ENCODE measurements at places on chromosomes 12 and 14.
A peak's percentile ranks its signal among the peaks of the same experiment; 100 is the strongest.

DNA sequence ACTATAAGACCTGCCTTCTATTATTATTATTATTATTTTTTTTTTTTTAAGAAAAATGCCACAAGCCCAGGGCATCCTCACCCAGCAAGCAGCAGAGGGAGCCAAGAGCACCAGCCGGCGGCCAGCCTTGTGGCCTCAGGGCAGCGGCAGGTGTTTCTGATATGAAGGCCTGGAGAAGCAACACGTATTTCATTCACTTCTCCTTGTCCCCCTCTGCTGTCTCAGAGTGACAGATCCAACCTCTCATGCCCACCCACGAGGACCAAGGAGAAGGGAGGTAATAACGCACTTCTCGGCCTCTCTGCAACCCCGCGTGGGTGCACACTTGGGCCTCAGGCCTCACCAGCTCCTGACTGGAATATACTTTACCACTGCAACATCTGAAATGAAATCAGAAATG, 25.4 kb downstream of the CDC42BPB start:
- DNase-seq: no peak

DNA sequence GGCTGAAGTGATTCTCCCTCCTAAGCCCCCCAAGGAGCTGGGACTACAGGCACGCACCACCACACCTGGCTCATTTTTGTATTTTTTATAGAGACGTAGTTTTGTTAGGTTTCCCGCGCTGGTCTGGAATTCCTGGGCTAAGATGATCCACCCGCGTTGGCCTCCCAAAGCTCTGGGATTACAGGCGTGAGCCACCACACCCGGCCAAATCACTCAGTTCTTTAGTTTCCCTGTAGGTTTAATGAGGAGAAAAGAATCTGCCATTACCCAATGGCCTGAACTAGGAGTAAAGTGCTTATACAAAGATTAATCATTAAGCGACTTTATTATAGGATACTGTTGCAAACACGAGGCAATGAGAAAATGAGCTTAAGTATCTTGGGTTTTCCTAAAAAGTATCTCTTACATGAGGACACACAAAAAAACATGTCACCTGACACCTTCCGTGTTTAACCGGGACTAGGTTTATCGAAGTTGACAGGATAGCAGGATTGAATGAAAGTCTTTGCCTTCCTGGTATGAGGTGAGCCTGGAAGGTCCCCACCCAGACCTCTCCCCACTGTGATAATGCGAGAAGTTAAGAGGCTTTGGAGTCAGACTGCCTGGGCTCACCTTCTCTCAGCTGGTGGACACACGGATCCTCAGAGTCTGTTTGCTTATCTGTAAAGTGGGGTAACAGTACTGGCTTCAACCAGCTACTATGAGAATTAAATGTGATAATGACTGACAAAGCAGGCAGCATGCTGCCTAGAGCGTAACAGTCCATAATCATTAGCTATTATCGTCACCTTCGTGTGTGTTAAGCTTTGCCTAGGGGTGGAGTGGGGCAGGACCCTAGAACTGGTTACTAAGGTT, 133.5 kb upstream of the KRAS start:
- peak; percentile 32 for DNase-seq

DNA sequence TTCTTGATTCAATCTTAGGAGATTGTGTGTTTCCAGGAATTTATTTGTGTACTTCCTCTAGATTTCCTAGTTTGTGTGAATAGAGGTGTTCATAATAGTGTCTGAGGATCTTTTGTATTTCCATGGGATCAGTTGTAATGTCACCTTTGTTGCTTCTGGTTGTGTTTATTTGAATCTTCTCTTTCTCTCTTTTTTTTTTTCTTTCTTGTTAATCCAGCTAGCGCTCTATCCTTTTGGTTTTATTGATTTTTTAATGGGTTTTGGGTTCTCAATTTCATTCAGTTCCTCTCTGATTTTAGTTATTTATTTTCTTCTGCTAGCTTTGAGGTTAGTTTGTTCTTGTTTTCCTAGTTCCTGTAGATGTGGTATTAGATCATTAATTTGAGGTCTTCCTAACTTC, 242.5 kb downstream of the SEC23A start:
- DNase-seq: no peak

DNA sequence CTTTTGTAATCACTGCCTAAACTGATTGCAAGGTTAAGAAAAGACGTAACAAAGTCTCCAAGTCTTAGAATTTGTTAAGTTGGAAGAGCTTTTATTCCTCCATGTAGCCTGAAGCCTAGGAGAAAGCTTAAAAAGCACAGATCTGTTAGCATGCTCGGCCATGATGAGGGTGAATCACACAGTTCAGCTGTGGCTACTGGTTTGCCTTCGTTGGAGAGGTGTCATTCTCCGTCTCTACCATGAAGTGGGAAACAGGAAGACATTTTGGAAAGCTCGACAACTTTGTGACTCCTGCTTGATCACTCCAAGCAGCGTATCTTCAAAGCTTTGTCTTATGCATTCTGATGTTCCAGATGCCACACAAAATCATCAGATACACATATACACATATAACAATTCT, 27.1 kb downstream of the DCP1B start:
- DNase-seq: no peak

DNA sequence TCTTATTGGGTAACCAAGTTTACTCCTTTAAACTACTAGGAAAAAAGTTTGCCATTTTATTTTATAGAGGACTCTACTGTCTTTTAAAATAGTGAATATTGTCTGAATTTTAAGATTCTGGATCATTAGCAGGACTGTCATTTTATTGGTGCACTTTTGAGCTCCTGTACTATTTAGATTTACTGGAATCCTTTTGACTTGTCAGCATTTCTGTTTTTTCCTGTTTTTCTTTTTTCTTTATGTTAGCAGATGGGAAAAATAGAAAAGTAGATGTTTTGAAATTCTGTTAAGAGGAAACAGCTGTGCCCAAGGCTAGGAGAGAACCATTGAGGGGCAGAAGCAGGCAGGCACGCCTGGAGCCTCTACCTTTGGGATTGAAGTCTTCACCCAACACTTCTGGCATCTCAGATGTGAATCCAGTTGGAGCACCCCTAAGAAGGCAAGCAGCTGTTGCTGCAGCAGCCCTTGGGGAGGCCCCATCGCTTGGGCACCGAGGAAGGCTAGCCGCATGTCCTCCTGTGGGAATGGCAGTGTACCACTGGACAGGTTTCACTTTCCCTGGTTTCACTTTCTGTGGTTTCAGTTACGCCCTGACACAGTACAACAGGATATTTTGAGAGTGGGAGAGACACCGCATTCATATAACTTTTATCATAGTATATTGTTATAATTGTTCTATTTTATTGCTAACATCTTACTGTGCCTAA, 11.5 kb downstream of the RIMKLB start:
- no peak for DNase-seq

- no peak for DNase-seq
These were observed 679.0 kb downstream of the AACS start for GRCh38 chr12:125744201-125744600.

DNA sequence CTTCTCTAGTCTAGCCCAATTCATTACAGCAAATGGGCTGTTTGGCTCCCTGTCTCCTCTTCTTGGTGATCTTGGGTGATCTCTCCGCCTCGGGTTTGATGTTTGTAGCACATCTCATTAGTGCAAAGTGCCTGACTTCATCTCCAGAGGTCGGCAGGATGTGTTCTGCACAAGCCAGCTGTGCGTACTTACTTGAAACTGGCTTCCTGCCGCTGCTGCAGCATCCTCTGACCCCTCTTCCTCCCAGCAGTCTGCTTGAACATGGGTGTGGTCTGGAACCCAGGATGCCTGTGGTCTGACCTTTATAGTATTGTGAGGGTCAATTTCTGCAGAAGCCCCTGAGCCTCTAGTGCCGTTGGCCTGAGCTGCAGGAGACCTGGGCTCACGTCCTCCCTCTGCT, 99.2 kb downstream of the BEGAIN start:
- DNase-seq: no peak

- DNase-seq: no peak
These were observed 216.7 kb upstream of the TMTC1 start for GRCh38 chr12:30000401-30000800.
